ENCODE measurements at places on chromosomes 3 and 15.

- DNase-seq = no peak
These were observed 35.0 kb upstream of the LRRC3B start for GRCh38 chr3:26587571-26587970.

DNA sequence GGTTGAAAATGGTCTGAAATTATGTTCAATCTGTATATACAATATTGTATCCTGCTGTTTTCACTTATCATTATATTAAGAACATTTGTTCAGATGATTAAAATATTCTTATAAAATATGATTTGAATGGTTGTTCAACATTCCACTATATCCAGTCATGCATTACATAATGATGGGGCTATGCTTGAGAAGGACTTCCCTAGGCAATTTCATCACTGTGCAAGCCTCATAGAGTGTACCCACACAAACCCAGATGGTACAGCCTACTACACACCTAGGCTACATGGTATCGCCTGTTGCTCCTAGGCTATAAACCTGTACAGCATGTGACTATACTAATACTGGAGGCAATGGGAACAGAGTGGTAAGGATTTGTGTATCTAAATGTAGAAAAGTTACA lies 30.5 kb downstream of the SLC7A14 start:
- DNase-seq = no peak

DNA sequence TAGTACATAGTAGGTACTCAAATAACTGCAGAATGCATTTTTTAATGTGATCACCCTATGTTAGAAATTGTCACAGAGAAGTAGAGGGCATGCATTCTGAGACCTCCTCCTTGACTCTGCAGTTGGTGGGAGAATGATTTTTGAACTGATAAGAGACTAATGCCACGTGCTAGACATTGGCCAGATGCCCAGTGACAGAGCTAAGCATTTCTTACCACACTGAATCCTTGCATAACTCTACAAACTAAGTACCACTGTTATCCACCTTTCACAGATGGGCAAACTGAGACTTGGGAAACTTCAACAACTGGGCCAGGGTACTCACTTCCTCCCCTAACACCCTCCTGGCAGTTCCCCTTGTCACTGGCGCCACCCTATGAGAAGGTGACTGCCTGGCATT lies 33.5 kb upstream of the SPATA12 start:
- no peak for DNase-seq

DNA sequence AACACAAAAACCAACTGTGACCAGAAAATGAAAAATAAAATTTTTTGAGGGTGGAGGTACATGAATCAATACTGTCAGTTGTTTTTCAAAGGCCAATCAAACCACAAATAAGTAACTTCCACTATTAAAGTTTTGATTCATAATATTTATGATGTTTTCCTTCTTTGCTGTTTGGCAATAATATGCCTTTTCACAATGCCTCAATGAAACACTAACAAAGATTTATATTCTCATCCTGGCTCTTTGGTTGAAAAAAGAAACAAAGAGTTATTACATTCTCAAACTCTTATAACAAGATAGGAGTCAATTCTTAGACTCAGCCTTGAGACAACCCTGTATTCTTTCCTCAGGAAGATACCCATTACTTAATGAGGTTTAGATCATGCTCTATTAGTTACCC lies 63.1 kb downstream of the C3orf70 start:
- DNase-seq = no peak

DNA sequence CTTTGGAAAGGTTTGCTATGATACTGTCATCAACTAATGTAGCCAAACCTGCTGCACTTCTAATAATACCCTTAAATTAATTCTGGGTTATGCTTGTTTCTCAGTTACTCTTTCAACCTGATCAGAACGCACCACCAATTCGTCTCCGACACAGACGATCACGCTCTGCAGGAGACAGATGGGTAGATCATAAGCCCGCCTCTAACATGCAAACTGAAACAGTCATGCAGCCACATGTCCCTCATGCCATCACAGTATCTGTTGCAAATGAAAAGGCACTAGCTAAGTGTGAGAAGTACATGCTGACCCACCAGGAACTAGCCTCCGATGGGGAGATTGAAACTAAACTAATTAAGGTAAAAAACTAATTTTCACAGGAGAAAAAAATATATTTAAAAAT lies 7.9 kb upstream of the RPLP1 start:
- DNase-seq = no peak

DNA sequence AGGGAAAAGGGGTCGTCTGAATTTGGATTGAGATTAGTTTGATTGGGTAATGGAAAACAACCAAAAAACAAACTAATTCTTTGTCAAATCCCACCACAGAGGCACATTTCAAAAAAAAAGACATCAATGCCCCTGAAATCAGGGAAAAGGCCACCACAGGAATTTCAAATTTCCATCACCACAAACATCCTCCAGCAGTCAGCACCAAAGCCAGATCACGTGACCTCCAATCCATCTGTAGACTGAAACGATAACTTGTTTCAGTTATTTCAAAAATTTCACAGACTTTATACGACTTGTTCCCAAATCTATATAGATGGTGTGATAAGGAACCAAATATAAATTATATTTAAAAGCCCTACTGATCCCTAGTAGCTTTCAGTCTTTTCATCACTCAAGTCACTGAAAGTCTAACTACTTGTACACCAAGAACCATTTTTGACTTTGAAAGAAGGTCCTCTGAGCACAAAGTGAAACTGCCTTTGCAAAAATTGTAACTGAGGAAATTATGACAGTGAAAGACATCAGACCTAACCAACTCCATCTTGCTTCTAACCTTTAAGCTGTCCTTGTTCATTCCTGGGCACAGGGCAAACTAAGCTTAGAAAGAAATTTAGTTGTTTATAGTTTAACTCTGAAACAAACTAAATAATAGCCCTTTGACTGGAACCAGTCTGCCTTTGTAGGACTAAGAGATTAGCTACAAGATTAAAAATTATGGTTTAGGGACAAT lies 48.1 kb upstream of the PLCL2 start:
- DNase-seq = no peak

DNA sequence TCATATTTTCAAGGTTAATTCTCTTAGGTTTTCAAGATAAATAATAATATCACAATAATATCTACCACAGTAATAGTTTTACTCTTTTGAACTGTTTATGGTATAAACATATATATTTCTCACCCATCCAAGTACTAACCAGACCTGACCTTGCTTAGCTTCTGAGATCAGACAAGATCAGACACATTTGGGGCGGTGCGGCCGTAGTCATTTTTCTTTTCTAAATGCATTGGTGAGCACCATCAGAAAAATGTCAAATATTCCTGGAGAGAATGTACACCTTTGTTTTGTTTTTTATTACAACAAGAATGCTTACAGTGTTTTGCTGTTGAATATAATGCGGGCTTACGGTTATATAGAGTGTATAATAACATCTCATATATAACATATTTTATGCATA lies 267.8 kb downstream of the ADAMTS17 start:
- DNase-seq = no peak

DNA sequence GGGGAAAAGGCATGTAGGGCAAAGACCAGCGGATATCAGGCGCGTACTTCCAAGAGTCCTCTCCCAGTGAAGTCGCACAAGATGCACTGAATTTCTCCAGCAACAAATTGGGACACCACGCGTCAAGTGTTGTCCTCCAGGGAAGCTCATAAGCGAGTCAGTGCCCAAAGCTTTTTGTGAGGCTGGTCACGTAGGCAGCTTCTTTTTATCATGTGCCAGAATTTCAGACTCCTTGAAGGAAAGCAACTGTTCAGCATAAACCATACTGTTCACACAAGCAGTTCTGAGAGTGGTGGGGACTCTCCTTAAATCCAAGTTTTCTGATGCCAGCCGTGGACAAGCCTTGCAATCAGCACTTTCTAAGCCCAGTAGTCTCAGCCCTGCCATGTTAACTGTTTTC lies 10.1 kb upstream of the FSTL1 start:
- DNase-seq = no peak

DNA sequence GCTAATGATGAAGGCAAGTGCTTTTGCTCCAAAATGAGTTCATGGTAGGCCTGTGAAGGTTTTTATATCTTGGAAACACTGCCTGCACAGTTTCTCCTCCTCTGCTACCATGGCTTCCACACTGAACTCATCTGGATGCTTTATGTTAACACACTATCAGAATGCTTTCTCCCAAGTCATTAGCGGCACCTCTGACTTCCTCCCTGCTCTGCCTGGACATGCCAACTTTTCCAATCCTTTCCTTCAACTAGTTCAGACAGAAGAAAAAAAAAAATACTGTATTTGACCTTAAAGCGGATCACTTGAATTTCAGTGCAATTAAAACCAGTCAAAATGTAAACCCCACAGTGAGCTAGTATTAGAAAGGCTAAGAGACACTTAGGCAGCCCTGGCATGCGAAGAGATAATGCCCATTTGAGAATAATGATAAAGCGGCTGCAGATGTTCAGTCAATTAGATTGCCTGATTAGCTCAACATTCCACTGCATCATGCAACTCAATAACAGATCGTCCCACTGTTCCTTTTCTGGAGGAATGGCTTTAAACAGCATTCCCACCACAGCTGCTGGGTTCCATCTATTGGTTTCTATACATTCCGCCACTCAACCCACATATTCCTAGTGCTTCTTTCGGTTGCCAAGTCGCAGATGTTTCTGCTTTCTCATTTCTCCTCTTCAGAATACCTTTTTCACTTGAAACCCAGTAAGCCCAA lies 51.7 kb downstream of the CNTN3 start:
- no peak for DNase-seq

DNA sequence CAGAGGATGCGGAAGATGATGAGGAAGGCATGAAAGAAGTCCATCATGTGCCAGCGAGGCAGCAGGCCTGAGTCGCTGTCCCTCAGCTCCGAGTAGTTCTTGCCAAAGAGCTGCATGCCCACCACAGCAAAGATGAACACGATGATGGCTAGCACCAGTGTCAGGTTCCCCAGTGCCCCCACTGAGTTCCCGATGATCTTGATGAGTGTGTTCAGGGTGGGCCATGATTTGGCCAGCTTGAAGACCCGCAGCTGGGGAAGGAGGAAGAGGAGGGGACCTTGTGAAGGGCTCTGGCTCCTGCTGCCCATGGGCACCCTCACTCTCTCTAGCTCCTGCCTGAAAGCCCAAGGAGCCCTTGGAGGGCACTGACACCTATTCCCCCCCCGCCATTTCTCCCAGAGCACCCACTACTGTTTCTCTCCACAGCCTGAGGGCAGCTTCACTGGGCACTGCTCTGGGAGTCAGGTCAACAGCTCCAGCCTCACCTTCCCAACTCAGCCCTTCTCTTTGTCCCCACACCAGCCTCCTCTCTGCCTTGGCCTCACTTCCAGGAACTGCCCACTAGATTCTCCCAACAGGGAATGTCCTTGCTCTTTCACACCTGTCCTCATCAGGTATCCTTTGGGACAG lies 63.6 kb downstream of the SCN5A start:
- no peak for DNase-seq

DNA sequence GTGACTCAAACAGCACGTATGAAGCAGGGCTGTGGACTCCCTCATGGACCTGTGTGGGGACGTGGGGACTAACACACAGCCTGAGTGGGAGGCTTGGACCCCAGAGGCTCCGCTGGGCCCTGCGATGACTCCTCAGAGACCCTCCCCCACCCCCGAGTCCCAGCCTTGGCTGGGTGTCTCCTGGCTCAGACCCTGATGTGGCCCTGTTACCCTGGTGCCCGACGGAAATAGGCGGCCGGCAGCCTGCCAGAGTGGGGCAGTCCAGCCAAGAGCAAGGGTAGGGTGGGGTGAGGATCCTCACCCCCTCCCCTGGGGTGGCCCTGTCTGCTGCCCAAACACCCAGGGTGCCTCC lies 15.3 kb downstream of the TNK2 start:
- no peak for DNase-seq

- DNase-seq = no peak
These were observed 74.4 kb upstream of the HES1 start for GRCh38 chr3:194061421-194062030.

DNA sequence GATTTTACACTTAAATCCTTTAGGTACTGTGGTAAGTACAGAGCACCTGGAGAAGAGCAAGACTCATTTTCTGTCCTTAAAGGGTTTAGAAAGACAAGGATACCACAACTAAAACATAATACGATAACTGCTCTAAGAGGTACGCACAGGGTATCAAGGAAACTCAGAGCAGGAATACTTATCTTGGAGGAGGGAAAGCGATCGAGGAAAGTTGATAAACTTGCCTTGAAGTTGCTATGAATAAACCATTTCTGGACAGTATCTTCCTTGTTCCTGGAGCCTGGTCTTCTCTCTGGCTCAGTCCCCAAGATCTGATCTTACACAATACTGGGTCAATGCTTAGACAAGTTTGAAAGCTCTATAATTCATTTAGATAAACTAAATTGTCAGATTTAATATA lies 17.6 kb upstream of the GATM start:
- no peak for DNase-seq

GRCh38 chr3:139894643-139894989 lies 40.4 kb upstream of the CLSTN2 start:
- no peak for DNase-seq

GRCh38 chr15:29081781-29082180 lies 187.8 kb downstream of the NSMCE3 start:
- no peak for DNase-seq

- DNase-seq = no peak
These were observed 127.7 kb downstream of the LRRC3B start for GRCh38 chr3:26750263-26750662.

DNA sequence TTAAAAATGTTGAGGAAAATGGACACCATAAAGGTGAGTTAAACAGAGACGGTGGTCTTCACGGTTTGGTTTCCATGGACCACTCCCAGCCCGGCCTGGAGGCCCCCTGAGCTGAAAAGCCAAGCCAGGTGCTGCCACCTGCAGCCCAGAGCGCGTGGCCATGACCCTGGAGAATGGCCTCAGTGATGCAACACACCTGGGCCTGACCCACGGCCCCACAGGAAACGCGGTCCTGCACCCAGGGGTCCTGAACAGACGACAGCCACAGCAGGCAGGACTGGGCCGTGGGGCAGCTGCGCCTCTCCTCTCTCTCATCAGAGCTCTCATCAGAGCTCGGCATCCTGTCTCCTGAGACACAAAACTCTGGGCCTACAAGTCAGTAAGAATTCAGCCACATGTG lies 64.1 kb downstream of the NIPA2 start:
- no peak for DNase-seq

- no peak for DNase-seq
These were observed 234.7 kb upstream of the LYSMD4 start for GRCh38 chr15:99967841-99968371.

DNA sequence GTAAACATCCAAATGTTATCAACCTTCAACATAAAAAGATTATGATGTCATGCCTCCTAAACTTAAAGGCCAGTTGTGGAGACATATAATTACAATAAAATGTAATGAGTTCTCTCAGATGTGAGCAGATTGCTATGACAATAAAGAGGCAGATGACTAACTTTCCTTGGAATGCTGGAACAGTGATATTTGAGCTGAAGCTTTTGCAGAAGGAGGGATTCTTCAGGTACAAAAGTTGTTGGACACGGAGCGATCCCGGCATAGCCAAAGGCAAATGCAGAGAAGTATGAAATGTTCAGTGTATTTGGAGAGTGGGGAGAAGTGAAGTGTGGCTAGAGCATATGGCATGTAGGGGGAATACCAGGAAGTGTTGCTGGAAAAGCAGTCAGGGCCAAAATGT lies 520.1 kb downstream of the FGF12 start:
- no peak for DNase-seq

- no peak for DNase-seq
These were observed 48.5 kb upstream of the RAP2B start for GRCh38 chr3:153113541-153113940.

GRCh38 chr3:190036631-190037030 lies 84.1 kb downstream of the P3H2 start:
- no peak for DNase-seq

GRCh38 chr15:100783760-100784492 lies 95.7 kb upstream of the ALDH1A3 start:
- no peak for DNase-seq

- no peak for DNase-seq
These were observed 37.8 kb downstream of the SPG21 start for GRCh38 chr15:64951777-64952418.

GRCh38 chr15:51132384-51133139 lies 37.9 kb upstream of the TNFAIP8L3 start:
- no peak for DNase-seq

All from effector memory CD8-positive, alpha-beta T cell (primary cell).